ENCODE measurements at places on chromosomes 1 and 21.
A peak's percentile ranks its signal among the peaks of the same experiment; 100 is the strongest.

DNA sequence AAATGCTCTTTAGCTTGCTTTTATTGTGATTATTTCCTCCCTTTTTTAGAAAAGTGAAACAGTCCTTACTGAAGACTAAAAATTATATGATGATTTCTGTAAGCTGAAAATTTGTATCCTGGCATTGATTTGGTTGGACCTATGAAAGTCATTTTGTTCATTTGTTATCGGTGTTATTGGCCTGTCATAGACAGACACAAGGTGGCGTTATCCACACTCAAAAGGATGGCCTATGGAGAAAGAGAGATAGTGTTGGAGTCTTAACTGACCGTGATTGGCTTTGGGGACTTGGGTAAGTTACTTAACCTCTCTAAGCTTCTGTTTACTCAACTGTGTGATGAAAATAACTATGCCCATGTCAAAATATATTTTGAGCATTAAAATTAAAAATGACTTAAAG lies 203.6 kb upstream of the CHODL start:
- peak; percentile 20 for DNase-seq

DNA sequence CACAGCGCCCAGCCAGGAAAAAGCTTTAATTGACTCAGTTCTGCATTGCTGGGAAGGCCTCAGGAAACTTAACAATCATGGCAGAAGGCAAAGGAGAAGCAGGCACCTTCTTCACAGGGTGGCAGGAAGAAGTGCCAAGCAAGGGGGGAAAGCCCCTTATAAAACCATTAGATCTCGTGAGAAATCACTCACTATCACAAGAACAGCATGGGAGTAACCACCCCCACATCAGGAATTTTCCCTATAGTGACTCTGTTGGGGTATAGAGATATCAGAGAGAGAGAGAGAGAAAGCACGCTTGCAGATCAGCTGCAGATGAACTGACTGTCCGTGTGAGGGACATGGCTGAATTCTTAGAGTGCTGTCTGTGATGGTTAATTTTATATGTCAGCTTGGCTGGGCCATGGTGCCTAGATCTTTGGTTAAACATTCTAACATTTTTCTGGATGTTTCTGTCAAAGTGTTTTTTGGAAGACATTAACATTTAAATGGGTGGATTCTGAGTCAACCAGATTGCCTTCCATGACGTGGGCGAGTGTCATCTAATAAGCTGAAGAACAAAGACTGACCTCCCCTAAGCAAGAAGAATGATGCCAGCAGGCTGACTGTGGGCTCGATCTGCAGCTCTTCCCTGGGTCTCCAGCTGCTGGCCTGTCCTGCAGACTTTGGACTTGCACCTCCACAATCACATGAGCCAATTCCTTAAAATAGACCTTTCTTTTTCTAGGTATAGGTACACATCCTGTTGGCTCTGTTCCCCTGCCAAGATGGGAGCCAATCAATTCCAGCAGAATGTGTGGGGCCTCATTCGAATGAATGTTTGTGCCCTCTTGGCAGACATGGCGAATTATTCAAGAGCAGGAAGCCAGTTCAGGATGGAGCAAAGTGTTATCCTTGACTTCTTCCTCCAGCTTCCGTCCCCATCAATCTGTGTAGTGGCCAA lies 21.4 kb upstream of the CPT2 start:
- no peak for DNase-seq

GRCh38 chr1:58401991-58402390 lies 144.5 kb downstream of the OMA1 start:
- DNase-seq, result no peak

DNA sequence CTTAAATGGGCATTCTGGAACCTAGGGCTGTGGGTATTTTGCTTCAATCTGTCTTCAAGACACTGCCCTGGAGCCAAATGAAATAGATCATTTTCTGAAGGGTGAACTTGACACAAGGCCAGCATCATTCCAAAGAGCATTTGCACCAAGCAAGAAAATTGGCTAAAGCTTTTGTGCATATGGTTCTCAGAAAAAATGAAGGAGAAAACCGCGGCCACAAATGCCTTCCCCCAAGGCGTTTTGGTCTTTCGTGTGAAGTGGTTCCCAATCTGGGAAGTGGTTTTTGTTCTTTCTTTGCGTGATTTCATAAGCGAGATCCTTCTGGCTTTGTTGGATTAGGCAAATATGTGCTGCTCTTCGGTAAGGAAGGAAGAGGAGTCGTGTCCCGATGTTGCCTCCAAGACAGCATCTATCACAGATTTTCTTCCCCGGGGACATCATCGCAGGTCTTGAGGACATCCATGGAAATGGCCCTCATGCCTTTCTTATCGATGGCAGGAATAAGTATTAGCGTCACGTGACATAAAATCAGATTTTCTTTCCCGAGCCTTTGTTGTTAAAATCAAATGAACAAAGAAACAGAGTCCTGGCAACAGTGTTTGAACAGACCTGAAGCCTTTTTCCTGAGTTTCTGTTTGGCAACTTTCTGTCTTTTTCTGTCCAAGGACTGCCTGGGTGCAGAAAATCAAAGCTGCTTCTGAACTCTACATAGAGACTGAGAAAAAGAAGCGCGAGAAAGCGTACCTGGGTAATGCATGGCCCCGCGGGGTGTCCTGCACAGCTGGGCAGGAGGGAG lies 31.0 kb downstream of the ATP5PO start:
- DNase-seq, result no peak

- no peak for DNase-seq
These were observed 62.4 kb downstream of the TMEM53 start for GRCh38 chr1:44611866-44612265.

DNA sequence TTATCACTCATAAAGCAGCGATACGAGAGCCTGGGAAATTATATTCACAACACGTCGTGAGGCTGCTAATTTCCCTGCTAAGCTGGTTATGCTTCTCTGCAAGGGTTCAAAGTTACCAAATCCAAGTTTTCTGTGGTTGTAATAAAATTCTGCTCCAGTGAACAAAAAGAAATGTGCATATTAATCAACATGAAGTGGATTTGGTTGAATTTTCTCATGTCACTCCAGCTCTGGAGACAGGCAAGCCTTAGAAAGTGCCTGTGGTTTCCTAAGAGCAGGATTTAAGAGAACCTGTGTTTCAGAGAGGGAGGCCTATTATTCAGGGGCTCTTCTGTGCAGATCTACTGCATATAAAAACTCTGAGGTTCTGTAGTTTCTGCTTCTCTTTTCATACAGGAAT lies 87.5 kb downstream of the WLS start:
- no peak for DNase-seq

DNA sequence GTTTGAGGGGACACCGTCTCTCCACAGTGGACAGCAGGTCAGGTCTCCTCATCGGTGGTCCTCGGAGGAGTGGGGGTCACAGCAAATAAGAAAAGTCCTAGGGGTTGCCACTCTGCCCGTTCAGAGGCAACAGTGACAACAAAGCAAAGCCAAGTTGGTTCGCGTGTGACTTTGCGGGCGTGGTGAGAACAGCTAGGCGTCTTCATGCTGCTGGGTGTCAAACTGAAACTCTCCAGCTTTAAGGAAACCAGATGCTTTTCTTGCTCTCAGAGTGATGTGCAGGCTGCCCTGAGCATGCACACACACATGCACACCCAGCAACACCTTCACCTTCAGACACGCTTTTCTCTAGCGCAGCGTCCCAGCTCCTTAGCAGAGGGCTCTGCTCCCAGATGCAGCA lies 70.1 kb upstream of the ARHGEF16 start:
- no peak for DNase-seq

GRCh38 chr1:8625981-8626898 lies 191.2 kb downstream of the RERE start:
- no peak for DNase-seq

- DNase-seq, result peak; percentile 77
These were observed 21.0 kb downstream of the S100A10 start for GRCh38 chr1:151972542-151973248.

DNA sequence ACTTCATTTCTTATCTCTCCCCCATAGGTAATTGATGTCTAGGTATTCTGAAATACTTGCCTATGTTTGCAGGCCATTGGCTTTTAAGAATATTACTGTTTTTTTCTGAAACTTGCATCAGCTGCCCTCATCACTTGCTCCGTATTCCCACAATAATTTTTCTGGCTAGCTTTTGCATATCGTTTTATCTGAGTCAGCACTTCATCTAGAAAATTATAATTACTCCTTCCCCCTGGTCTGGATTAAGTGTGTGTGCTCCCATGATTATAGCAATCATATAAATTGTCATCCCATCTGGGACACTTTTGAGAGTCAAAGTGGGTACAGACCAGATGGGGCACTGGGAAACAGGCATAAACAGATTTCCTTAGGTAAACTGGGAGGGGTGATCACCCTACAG lies 583.2 kb upstream of the B3GALT2 start:
- no peak for DNase-seq

DNA sequence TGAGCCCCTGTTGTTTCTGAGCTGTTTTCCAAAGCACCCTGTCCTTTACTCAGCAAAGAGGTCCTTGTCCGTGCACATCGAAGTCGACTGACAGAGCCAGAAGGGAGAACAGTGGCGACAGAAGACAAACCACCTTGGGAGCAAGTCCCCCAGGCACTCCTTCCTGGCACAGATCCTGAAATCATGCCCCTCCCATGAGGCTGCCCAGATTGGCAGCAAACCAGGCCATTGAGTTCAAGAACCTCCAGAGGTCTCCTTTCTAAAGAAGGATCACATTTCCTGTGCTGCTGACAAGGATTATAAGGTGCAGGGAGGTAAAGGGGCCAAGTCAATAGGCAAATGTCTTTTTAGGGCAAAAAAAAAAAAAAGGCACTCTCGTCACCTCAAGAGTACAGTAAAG lies 84.7 kb upstream of the HIVEP3 start:
- DNase-seq, result no peak

DNA sequence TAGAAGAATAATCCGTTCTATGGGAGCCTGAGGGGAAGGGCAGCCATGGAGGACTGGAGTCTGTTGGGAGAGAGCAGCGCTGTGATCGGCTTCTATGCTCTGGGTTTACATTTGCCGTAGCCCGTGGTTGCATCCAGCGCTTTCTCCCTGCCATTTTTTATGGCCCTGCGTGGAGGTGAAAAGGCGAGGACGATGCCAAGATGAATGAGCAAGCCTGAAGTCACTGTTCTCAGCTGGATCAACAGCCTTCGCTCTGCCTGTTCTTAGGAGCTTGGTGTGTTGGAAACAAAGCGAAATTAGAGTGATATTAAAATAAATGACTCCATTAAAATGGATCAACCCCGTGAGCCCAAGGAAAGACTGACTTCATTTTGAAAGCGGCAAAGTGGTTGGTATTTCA lies 120.2 kb downstream of the KCNJ6 start:
- no peak for DNase-seq

DNA sequence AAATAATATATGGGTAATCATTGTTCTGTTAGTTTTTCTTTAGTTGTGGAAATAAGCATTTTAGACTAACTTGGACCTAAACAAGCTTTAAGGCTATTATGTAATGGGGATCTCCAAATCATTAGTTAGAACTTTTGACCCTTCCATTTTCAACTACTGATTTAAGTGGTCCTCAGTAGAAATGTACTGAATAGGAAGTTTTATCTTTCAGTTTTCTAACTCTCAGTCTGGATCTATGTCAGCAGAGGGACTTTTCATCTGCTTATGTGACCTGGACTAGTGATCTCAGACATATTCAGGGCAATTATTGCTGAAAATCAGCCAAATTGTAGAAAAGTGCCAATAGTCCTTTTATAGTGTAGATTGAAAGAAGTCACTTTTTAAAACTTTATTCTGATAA lies 56.0 kb downstream of the SASS6 start:
- no peak for DNase-seq

- DNase-seq, result no peak
These were observed 36.5 kb downstream of the NCF2 start for GRCh38 chr1:183553764-183554163.

DNA sequence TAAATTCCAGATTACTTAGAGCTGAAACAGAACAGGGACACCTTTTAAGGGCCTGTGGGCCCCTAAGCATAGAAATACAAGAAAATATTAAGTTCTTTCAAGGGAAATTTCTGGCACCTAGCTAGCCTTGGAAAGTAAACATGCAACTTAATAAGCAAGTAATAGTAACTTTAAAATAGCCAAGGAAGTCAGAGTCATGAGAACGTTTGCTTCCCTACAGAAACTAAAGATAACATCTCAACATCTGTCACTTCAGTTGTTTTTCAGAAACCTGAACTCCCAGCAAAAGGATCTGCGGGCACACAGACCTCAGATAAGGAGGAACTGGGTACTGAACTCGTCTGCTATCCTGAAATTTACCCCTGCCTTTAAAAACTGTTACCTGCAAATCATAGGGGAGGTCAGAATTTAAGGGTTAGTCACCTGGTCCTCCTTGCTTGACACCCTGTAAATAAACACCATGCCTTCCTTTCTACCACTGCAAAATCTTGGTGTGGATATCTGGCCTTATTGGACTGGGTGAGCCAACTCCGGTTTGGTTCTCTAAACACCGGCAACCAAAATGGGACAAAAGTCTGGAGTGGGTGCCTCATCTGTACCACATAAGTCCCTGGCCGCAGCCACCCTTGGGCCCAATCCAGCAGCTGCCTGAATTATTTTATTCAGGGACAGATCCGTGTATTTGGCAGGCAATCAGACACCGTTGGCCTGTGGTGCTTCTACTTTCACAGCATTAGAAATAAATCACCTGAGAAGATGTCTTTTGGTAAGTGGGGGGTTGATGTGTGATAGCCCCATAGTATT lies 27.9 kb downstream of the NRDC start:
- no peak for DNase-seq

DNA sequence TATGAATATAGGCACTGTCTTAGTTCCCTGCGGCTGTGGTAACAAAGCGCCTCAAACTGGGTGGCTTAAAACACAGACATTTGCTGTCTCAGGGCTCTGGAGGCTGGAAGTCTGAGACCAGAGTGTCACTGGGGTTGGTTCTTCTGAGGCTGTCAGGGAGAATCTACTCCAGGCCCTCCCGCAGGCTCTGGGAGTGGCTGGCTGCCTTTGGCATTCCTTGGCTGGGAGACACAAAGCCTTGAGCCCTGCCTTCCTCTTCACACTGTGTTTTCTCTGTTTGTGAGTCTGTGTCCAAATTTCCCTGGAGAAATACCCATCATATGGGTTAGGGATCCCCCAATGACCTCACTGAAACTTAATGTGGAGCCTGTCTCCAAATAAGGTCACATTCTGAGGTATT lies 38.5 kb downstream of the B3GALT5 start:
- no peak for DNase-seq

DNA sequence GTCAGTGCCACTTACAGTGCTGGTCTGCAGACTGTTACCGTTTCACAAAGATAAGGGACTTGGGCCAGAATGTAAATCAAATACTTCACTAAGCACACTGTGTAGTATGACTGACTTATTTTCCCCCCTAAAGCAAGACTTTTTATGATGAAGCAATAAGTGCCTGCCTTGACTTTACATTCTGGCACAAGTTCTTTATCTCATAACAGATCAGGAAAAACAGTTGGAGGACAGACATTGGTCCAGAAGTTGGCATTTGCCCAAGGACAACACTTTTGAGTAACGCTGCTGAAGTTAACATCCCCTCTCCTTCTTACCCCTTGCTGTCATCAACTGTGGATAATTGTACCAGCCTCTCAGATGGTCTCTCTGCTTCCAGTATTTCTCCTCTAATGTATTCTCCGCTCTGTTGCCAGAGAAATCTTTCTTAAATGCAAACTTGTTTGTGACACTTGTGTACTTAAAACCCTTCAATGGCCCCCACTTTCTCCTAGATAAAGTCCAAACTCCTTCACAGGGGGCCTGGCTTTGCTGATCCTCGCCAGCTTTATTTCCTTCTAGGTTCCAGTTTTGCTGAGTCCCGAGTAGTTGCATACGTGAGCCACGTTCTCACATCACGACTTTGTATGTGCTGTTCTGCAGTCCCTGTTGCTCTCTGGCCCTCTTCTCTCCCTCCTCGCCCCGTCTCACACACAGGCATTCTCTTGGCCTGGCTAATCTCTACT lies 45.7 kb downstream of the S1PR1 start:
- no peak for DNase-seq
